Myocyte (in vitro differentiated cells): ENCODE measurements at places on chromosomes 1 and 21. TPM values are rescaled to one million over a fixed set of nuclear protein-coding genes. Genes with fewer than 3 reads are reported as not detected.

Gene TSPEAR
- total RNA-seq = not detected in 2 replicates

GRCh38 chr1:40029608-40030007 lies 10.9 kb upstream of the CAP1 start:
- DNase-seq = no peak

GRCh38 chr1:30035522-30036228 lies 687.7 kb downstream of the MATN1 start:
- DNase-seq = no peak

Gene SETSIP
- total RNA-seq = not detected in 2 replicates

DNA sequence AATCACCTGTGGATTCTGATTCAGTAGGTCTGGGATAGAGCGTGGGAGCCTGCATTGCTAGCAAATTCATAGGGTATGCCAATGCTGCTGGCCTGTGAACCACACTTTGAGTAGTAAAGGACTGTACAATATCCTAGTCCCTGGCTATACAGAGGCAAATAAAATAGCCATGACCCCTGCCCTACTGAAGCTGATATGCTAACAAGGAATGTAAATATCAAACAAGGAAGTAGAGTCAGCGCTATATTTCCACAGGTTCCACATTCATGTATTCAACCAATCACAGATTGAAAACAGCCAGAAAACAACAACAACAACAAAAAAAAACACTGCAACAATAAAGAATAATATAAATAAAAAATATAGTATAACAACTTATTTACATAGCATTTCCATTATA lies 77.8 kb downstream of the TM2D1 start:
- no peak for DNase-seq
